ENCODE measurements at places on chromosomes 12 and 14. TPM values are rescaled to one million over a fixed set of nuclear protein-coding genes. Genes with fewer than 3 reads are reported as not detected.

The PLD4 gene
- total RNA-seq, result 7.7 TPM

The ADCY6 gene
- 45.7 TPM for total RNA-seq

DNA sequence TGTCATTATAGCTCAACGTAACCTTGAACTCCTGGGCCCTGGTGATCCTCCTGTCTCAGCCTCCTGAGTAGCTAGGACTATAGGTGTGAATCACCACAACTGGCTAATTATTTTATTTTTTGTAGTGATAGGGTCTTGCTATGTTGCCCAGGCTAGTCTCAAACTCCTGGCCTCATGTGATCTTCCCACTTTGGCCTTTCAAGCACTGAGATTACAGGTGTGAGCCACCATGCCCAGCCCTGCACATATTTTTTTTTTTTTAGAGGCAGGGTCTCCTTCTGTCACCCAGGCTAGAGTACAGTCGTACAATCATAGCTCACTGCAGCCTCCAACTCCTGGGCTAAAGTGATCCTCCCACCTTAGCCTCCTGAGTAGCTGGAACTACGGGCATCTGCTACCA lies 8.9 kb downstream of the TMEM116 start:
- no peak for DNase-seq

DNA sequence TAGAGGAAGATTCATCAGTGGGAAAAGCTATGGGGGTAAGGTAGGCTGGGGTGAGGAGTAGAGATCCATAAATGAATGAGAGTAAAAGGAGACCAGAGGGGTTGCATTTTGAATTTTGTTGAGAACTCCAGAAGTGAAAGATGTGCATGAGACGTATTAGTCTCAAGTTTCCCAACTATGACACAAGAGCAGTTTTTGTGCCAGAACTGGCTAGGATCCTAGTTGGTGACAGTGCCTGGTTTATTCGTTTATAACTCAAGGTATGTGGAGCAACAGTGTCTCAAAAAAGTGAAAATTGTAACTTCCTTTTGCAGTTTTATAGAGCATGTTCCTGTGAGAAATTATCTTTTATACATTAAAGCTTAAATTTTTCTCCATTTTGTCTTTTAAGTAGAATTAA lies 377.0 kb downstream of the NPAS3 start:
- peak; percentile 64 for DNase-seq

- DNase-seq, result no peak
Measured at GRCh38 chr14:43145361-43145760, 1361.7 kb downstream of the FSCB start.

DNA sequence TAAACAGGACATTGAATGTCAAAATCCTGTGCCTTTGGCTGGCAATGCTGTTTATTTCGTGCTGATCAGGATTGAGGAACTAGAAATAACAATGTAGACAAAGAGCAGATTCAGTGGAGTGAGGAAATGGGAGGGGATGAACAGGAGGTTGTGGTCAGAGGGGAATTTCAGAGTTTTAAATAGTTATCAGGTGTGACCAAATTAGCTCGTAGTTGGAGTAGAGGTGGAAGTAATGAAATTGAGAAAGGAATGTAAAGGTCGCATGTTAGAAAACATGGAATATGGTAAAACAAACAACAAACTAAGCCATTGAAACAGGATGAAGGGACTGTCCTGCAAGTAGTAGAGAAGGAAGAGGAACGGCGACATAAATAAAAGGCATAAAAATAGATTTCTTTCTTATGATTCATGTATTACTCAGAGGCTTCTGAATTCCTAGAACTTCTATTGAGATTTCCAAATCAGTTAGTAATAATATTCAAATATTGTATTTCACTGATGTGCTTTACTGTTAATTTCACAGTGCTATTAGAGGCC lies 9.5 kb upstream of the SAV1 start:
- DNase-seq, result no peak
